ENCODE measurements at places on chromosomes 1 and 21. TPM values are rescaled to one million over a fixed set of nuclear protein-coding genes. Genes with fewer than 3 reads are reported as not detected.

GRCh38 chr1:200473698-200474371 is 64.0 kb upstream of the ZNF281 start:
- H3K4me1 ChIP-seq: peaks cover 18% of the 10 kb centered on the region
- peak overlapping the region; percentile 8 for H3K4me3 ChIP-seq
- no peaks in the 10 kb centered on the region for H3K27me3 ChIP-seq
- no peak for DNase-seq

- H3K36me3 ChIP-seq: no peaks in the 10 kb centered on the region
- no peak for DNase-seq
- H3K4me3 ChIP-seq: no peak overlapping the region
- H3K27ac ChIP-seq: no peak overlapping the region
- H3K4me1 ChIP-seq: no peaks in the 10 kb centered on the region
Measured at GRCh38 chr1:185010361-185010760, 35.0 kb upstream of the RNF2 start.

DNA sequence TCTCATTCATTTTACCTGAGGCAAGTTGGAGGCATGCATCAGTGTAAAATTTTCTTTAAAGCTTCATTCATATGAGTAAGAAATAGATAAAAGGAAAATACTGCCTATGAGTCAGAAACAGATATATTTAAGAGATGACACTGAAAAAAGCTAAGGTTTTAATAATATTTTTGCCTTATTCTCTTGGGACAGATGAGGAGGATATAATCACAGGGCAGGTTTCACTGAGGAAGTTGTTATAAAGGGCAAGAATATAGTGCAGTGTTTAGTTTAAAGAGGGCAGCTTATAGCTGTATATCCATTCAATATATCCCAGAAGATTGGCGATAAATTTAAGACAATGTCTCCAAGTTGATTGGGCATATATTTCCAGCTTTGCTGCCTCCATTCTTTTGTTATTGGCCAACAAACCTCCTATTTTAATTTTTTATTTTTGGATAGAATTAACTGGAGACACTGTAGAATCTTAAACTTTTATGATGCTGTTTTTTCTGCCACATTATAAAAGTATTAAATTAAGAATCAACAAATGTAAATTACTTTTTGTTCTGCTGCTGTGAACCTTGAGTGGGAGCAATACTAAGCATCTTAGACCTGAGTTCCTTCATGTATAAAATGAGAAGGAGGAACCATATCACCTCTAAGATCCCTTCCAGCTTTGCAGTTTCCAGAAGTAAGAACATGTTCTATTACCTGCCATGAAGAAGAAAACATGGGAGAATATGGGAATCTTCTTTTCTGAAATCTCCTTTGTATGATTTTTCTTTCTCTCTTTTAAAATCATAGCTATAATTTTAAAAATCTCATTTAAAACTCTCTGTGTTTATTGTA is 171.6 kb downstream of the S1PR1 start:
- H3K4me1 ChIP-seq: no peaks in the 10 kb centered on the region
- H3K4me3 ChIP-seq: no peak overlapping the region
- H3K27ac ChIP-seq: no peak overlapping the region
- H3K36me3 ChIP-seq: no peaks in the 10 kb centered on the region
- DNase-seq: no peak

DNA sequence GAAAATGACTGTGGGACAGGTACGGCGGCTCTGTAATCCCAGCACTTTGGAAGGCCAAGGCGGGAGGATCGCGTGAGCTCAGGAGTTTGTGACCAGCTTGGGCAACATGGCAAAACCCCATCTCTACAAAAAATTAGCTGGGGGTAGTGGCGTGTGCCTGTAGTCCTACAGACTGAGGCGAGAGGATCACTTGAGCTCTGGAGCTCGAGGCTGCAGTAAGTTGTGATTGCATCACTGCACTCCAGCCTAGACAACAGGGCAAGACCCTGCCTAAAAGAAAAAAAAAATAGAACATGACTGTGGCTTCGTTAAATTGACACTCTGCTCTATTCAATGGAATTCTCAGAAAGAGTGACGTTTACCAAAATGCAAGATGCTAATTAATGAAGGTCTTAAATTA is 3.9 kb upstream of the DBT start:
- no peaks in the 10 kb centered on the region for H3K36me3 ChIP-seq
- H3K4me3 ChIP-seq: no peak overlapping the region
- no peaks in the 10 kb centered on the region for H3K27me3 ChIP-seq
- DNase-seq: no peak

Gene RHCE
- polyA plus RNA-seq: 0.61 TPM

GRCh38 chr1:101438359-101438758 is 201.5 kb downstream of the S1PR1 start:
- no peak overlapping the region for H3K4me3 ChIP-seq
- no peaks in the 10 kb centered on the region for H3K36me3 ChIP-seq
- no peaks in the 10 kb centered on the region for H3K27me3 ChIP-seq
- no peak overlapping the region for H3K27ac ChIP-seq
- DNase-seq: no peak

DNA sequence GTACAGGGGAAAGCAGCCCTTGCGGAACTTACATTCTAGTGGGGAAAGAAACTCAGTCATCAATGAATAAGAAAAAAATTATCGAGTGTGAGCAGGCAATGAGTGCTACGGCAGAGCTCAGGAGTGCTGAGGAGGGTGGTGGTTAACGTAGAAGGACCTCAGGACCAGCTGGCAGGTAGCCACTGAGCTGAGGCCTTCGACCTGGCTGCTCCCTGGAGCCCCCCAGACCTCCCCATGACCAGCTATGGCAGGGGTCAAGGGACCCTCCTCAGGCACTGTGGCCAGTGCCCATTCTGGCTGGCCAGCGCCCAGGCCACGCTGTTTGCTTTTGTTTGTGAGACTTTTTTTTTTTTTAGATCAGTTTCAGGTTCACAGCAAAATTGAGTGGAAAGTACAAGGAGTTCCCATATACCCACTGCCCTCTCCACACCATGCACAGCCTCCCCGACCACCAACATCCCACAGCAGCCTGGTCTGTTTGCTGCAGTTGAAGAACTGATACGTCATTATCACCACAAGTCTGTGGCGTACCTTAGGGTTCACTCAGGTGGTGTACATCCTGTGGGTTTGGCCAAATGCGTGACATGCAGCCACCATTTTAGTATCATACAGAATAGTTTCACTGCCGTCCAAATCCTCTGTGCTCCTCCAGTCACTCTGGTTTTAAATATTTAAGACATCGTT is 11.8 kb upstream of the TTC22 start:
- no peaks in the 10 kb centered on the region for H3K36me3 ChIP-seq
- H3K27me3 ChIP-seq: no peaks in the 10 kb centered on the region
- H3K4me1 ChIP-seq: no peaks in the 10 kb centered on the region
- no peak for DNase-seq
- no peak overlapping the region for H3K27ac ChIP-seq
- H3K4me3 ChIP-seq: no peak overlapping the region

- no peaks in the 10 kb centered on the region for H3K27me3 ChIP-seq
- H3K4me3 ChIP-seq: no peak overlapping the region
- no peak overlapping the region for H3K27ac ChIP-seq
- no peaks in the 10 kb centered on the region for H3K4me1 ChIP-seq
Measured at GRCh38 chr1:215963621-215964020, 396.5 kb downstream of the KCTD3 start.

GRCh38 chr1:3457910-3458883 is 3.7 kb downstream of the ARHGEF16 start:
- no peak overlapping the region for H3K4me3 ChIP-seq
- peaks cover 10% of the 10 kb centered on the region for H3K4me1 ChIP-seq
- no peak for DNase-seq
- no peaks in the 10 kb centered on the region for H3K36me3 ChIP-seq

DNA sequence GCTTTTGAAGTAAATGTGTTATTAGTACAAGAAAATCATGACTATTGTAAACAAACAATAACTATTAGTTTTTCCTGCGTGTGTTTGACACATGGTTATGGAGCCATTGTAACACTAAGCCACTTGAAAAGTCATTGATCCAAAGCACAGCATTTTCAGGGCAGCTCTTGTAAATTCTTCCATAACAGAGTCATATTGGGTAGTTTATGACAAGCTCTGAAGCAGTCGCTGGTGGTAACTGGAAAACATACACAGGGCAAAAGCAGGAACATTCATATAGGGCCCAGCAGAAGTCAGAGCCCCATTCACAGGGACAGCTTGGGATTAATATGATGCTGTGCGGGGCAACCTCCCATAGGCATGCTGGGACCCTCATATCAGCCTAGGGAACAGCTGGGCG is 483.2 kb upstream of the PTBP2 start:
- no peak overlapping the region for H3K27ac ChIP-seq
- H3K27me3 ChIP-seq: no peaks in the 10 kb centered on the region
- H3K4me1 ChIP-seq: no peaks in the 10 kb centered on the region
- no peak overlapping the region for H3K4me3 ChIP-seq

DNA sequence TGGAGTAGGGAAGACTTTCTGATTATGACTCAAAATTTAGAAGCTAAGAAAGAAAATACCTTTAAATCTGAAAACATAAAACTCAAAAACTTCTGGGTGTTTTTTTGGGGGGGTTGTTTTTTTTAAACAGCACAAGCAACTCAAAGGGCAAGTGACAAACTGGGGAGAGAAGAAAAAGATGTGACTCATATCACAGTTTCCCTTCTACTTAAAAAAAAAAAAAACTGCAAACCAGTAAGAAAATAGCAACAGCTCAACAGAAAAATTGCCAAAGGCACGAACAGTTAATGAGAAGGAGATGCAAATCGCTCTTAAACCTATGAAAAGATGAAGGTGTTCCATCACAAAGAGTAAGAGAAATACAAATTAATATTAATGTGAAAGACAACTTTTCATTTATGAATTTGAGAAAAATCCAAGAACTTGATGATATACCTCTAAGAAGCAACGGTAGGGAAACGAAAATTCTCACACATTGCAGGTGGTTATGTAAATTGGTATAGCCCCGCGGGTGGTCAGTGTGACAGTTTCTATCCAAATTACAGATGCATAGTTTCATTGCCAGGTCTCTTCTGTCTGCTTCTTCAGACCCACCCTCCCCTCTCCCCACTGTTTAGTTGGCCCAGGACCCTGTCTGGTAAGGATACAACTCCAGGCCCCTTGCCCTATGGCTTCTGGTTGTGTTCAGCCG is 9.0 kb downstream of the IFNAR2 start:
- peak overlapping the region; percentile 60 for H3K27ac ChIP-seq
- H3K4me3 ChIP-seq: no peak overlapping the region
- no peak for DNase-seq
- H3K36me3 ChIP-seq: no peaks in the 10 kb centered on the region

Gene ATXN7L2
- 6.9 TPM for polyA plus RNA-seq

Gene AIRE
- polyA plus RNA-seq: 0.32 TPM

GRCh38 chr1:21865943-21866706 is 54.1 kb downstream of the LDLRAD2 start:
- no peak overlapping the region for H3K4me3 ChIP-seq
- no peaks in the 10 kb centered on the region for H3K4me1 ChIP-seq
- no peaks in the 10 kb centered on the region for H3K36me3 ChIP-seq
- no peak overlapping the region for H3K27ac ChIP-seq
- no peak for DNase-seq

Gene SLC6A9
- polyA plus RNA-seq: not detected

DNA sequence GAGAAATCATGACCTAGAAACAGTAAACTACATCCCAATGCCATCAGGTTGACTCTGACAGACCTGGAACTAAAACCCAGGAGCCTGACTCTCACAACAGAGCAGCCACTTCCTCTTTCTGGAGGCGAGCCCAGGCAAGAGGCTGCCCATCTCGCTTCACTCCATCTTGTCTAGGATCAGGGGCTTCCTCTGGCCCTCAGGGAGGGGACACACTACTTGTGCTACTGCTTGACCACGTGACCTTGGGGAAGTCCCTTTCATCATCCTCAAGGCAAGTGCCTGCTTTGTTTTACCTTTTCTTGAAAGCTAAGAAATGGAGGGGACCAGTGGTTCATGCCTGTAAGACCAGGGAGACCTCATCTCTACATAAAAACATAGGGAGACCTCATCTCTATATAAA is 2.6 kb upstream of the TENT5B start:
- peaks cover 16% of the 10 kb centered on the region for H3K27me3 ChIP-seq
- H3K36me3 ChIP-seq: no peaks in the 10 kb centered on the region
- H3K4me1 ChIP-seq: peaks cover 10% of the 10 kb centered on the region
- H3K4me3 ChIP-seq: no peak overlapping the region

DNA sequence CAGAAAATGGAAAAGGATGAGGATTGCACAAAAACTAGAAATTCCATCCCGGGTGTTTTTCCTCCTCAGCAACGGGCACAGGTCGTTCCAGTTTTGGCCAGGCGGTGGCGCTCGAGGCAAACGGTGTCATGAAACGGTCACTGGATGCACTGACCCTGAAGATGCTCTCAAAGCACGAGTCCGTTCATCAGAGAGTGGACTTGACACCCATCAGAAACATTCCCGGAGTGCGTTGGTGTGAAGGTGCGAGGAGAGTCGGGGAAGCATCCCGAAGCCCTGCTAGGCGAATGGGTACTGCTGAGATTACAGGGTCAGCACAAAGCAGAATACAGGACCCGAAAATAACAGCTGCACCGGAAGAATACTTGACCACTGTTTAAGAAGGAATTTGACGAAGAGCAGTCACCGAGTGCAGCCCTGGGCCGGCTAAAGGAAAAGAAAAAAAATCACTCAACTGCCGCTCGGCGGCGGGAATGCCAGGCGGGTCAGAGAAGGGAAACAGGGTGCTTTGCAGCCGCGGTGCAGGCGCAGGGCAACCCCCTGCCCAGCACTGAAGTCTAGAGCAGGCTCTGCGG is 71.7 kb upstream of the ETS2 start:
- H3K4me3 ChIP-seq: no peak overlapping the region
- H3K27ac ChIP-seq: no peak overlapping the region
- peaks cover 8% of the 10 kb centered on the region for H3K4me1 ChIP-seq
- peak; percentile 57 for DNase-seq
- H3K36me3 ChIP-seq: no peaks in the 10 kb centered on the region

DNA sequence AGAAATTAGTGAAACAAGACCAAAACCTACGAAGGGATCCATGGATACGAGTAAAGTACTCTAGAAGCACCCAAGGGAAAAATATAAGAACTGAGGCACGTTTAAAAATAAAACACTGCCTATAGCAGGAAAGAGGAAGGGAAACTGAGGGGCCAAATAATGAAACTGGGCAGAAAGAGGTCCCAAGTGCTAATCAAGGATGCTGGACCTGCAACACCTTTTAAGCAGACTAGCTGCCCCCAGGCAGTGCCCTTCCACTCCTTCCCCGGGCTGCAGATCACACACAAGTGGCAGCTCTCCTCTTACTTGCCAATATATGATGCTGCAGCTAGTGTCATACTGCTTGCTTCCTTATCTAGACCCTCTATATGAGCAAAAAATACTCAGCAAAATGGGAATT is 7.6 kb upstream of the OTUD7B start:
- no peak for DNase-seq
- no peaks in the 10 kb centered on the region for H3K27me3 ChIP-seq
- no peak overlapping the region for H3K27ac ChIP-seq
- no peak overlapping the region for H3K4me3 ChIP-seq
- H3K36me3 ChIP-seq: no peaks in the 10 kb centered on the region

Gene C1orf53
- polyA plus RNA-seq: not detected

DNA sequence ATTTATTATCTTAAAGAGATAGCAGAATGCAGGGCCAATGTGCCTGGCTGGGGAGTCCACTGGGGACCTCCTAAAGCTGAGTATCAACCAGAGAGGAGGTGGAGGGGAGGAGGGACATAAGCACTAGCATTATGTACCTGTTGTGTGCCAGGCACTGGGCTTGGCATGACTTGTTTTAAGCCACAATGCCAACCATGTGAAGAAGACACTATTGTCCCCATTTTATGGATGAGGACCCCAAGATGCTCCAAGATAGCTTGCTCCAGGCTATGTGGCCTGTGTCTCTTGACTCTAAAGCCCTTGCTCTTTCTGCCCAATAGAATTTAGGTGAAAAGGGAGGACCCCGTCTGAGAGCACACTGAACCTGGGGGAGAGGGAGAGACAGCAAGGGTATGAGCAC is 111.3 kb downstream of the GLIS1 start:
- H3K4me1 ChIP-seq: no peaks in the 10 kb centered on the region
- no peak for DNase-seq
- no peaks in the 10 kb centered on the region for H3K36me3 ChIP-seq
- H3K27ac ChIP-seq: no peak overlapping the region
